IPS-NIHi11 (cell line): ENCODE measurements at places on chromosomes 11 and 22.

GRCh38 chr22:17476838-17477237, 86.5 kb upstream of the SLC25A18 start:
- no peak for DNase-seq

DNA sequence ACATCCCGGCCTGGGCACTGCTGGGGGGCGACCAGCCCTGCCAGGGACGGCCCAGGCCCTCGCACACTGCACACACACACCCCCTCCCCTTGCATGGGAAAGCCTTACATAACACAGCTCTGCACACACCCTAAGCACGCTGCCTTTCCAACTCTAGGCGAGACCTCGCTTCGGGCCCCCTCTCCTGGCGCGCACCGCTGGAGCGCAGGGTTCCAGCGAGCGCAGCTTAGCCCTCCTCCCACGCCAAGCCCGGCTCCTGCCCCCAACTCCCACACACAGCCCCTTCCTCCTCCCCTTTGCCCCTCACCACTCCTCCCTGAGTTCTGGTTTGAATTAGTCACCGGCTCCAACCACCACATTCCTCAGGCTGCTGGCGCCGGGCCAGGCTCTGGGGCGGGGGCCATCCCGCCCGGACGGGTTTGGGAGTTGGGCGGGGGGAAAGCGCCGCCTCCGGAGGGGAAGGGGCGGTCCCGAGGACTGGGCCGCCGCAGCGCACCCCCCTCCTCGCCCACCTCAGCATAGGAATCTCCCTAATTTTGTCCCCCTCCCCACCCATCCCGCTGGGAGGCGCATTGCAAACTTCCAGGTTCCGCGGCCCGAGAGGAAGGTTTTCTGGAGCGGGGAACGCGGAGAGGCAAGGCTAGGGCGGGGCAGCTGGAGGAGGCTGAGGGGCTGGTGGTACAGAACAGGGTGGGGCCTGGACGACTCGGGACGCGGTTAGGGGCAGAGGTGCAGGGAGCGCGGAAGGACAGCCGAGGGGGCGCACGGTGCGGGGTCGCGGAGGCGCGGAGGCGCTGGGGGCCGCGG, 966 bp downstream of the AHNAK start:
- peak; percentile 84 for DNase-seq

DNA sequence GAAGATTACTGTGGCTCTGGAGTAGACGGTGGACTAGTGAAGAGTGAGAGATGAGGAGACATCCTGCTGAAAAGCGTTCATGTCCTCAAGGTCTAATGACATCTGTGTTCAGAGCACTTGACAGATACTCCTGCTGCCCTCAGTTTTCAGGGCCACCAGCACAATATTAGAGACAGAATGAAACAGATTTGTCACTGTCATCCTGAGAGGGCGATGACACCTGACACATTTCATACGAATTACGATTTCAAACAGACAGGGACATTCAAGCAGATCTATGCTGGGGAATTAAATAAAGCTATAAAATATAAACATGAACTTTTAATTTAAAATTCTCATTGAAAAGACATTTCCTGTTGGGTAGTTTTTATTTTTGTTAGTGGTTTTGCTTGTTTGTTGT, 29.1 kb downstream of the SVIP start:
- no peak for DNase-seq

GRCh38 chr11:108224366-108224765, 1.5 kb downstream of the ATM start:
- no peak for DNase-seq

DNA sequence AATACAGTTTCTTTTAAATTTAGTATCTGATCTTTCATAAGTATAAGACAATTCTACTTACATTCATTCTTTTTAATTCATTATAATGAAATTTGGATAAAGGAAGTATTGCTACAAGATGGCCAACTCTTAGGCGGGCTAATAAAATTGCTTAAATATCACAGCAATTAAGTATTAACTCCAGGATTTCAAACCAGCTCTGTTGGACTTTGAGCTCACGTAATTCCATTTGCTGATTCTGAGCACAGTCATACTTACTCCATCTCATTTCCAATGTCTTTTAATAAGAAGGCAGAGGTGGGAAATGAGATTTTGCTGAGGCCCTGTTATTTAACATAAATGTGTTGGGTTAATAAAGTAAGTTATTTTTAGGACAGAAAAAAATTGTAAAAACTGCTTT, 748.1 kb downstream of the KCNA4 start:
- DNase-seq = no peak

DNA sequence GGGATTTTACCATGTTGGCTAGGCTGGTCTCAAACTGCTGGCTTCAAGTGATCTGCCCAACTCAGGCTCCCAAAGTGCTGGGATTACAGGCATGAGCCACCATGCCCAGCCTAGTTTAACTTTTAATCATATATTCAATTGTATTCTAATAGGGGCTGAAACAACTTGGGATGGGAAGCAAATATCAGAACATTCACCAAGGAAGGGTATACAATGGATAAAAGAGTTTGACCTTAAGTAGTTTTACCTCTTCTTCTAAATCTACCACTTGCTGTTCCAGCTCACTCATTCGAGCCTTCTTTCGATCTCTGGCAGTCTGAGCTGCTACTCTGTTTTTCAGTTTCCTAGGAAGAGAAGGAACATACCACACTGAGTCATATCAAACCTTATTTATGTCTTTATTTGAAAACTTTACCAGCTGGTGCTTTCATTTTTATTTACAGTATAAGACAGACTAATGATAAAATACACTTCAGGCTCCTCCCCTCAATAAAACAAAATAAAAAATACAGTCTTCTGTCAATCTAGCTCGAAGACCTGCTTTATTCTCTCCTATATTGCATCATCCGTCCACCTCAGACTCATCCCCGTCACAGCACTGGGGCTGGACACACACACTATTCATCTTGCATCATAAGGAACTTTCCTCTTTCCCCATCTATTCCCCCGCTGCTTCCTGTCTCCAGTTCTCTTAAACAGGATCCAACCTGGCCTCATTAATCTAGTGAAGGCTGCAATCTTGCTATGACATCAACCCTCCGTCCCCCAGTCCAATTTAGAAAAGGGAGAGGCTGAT, 1.4 kb downstream of the XBP1 start:
- DNase-seq = no peak
